ENCODE measurements at places on chromosomes 12 and 14.

DNA sequence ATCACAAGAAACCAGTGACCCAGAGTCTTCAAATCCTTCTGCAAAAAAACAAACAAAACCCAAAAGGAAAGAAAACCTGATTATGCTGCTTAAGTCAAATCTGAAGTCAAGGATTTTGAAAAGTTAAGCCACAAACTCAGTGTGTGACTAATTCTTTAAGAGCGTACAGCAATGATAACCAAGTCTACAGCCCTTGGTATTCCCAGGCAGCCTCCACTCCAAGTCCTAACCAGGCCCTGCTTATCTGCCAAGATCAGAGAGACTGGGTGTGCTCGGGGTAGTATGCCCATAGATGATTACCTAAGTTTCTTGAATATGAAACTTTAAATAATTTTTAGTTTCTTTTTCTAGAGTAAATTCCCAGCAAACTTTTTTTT lies 13.1 kb downstream of the PGAM5 start:
- DNase-seq = no peak

DNA sequence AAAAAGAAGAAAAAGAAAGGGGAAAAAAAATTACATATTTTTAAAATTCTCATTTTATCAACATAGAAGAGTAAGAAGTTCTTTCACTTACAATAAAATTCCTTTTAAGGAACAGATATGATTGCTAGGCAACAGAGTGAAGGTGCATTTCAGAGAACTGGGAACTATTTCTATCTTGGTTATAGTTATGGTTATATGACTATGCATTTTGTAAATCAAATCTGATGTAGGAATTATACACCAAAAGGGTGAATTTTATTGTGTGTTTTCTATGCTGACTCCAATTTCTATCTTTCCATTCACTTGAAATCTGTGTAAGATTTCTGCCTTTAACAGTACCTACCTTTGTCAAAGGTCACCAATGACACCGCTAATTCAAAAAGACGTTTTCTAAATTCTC lies 50.1 kb downstream of the HNRNPC start:
- DNase-seq = no peak

GRCh38 chr14:102910442-102910841 lies 12.0 kb upstream of the AMN start:
- no peak for DNase-seq

GRCh38 chr12:113250045-113250444 lies 28.8 kb downstream of the TPCN1 start:
- DNase-seq = no peak

DNA sequence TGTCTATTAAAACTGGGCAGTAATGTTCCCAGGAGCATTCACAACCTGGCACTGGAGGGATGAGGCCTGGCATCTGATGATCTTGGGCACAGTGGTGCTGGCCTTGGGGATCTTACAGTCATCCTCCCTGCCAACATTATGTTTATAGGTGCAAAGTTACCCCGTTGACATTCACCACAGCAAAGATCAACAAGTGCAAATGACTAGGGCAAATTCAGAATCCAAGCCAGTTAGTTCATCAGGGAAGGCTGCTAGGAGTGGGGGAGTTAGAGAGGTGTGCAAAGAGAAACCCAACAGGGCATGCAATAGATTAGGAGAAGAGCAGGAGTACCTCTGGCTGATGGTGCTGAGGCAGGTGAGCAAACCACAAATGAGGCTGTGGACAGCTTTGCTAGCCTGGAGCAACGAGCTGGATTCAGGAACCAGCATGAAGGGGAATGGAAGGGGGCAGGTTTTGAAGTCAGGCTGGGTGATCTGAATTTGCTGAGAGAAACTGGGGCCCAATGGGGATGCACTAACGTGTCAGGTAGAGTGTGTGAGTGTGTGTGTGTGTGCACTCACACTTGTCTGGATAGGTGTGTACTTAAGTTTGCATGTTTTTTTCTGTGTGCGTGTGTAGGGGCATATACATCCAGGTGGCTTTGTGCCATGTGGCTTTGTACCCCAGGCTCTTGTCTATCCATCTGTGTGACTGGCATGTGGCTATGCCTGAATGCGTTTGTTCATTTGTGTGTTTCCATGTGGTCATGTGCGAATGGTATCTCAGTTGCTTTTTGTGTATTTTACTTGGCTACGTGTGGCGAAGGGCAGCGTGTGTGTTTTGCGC lies 1.6 kb downstream of the CISTR start:
- no peak for DNase-seq

DNA sequence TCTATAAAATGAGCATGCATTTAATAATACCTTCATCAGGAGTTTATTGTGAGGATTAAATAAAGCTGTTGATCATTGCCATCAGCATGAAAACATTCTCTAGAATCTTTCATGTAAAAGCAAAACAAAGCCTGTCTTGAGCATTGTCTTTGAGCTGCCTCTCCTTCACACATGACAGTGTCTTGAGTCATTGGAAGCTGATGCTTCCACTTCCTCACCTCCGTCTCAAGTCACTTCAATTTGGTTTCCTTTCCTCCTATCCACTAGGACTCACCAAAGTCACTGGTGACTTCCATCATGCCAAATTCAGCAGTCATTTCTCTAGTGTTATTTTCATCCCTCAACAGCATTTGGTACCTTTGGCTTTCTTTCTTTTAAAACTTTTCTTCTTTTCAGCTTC lies 31.6 kb upstream of the MYBPC1 start:
- peak; percentile 16 for DNase-seq

GRCh38 chr14:54674046-54674741 lies 107.3 kb downstream of the SAMD4A start:
- no peak for DNase-seq

DNA sequence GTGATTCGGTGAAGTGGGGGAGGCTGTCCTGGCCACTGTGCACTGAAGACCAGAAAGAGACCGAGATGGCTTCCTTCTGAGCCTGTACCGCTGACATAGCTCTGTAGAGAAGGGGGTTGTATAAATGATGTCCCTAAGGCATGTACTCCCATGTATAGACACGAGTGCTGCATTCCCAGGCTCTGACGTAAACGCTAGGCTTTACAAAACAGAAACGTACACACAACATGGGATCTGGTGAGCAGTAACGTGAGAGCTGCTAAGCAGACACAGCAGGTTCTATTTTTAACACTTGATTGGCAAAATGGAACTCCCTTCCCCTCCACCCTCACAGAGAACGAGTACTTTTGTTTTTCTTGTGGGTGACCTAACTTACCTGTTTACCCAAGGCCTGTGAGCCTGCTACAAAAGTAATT lies 35.9 kb downstream of the ACADS start:
- no peak for DNase-seq

GRCh38 chr14:31216359-31216758 lies 8.8 kb upstream of the HECTD1 start:
- no peak for DNase-seq

DNA sequence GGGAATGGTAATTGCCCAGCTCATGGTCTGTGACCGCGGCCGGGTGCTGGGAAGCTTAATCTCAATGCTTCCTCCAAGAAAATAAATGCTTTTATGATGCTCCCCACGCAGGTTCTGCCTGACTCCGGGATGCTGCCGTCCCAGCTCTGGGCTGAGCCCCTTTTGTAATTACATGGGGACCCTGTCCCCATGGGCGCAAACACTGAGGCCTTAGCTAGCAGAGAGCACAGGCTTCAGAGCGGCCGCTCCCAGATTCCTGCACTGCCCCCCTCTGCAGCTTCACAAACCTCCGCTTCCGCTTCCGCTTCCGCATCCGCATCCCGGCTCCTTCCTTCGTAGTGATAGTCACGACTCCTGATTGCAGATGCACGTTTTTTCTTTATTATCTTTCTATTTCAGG lies 129.5 kb downstream of the KIF26A start:
- DNase-seq = no peak

DNA sequence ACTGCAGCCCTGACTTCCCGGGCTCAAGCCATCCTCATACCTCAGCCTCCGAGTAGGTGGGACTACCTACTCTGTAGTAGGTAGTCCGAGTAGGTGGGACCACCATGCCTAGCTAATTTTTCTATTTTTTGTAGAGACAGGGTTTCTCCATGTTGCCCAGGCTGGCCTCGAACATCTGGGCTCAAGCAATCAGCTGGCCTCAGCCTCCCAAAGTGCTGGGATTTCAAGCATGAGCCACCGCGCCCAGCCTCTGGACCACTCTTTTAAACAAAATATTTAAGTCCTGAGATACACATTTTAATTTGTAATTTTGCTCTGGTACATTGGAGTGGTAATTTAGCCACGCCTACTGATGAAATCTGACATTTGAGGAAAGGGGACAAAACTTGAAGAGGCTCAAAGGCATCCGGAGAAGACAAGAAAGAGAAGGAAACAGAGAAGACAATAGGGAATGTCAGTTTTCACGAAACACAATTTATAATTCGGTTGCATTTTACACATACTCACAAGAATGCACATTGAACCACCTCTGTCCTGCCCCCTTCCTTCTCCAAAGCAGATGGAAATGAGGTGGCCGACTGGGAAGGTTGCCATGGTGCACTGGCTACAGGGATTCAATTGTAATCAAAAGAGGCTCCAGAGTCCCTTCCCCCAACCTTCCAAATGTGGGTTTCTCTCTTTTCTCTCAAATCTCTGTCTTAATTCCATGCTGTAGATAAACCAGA lies 9.7 kb upstream of the TUBA1A start:
- peak; percentile 85 for DNase-seq

GRCh38 chr12:43407816-43408645 lies 144.0 kb downstream of the ADAMTS20 start:
- no peak for DNase-seq

DNA sequence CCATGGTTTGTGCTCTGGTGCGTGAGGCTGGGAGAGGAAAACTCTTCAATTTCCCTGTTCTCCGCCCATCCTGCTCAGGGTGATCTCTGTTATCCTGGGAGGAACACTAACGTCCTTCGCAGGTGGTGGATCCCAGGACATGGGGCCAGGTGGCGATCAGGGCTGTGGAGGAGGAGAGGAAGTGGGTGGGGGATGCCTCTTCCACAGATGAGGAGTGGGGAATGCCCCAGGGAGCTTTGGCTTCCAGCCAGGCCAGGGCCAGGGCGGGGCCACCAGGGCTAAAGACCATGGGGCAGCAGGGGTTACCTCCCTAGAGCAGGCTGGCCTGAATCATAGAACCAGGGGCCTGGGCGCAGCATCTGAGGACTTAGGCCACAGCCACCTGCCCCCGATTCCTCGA lies 3.3 kb upstream of the KRT75 start:
- DNase-seq = no peak

- DNase-seq = no peak
Measured at GRCh38 chr12:56622535-56622934, 7.6 kb downstream of the BAZ2A start.

DNA sequence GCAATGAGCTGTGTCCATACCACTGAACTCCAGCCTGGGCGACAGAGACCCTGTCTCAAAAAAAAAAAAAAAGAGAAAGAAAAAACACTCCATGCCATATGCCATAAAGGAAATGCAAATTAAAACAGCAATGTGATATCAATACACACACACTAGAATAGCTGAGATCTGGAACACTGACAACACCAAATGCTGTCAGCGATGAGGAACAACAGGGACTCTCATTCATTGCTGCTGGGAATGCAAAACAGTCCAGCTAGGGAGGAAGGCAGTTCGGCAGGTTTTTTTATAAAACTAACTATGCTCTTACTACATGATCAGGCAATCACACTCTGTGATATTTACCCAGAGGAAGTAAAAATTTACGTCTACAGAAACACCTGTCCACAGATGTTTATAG lies 3.4 kb upstream of the ABCB9 start:
- no peak for DNase-seq

- DNase-seq = no peak
Measured at GRCh38 chr12:63124778-63125177, 26.2 kb downstream of the AVPR1A start.

DNA sequence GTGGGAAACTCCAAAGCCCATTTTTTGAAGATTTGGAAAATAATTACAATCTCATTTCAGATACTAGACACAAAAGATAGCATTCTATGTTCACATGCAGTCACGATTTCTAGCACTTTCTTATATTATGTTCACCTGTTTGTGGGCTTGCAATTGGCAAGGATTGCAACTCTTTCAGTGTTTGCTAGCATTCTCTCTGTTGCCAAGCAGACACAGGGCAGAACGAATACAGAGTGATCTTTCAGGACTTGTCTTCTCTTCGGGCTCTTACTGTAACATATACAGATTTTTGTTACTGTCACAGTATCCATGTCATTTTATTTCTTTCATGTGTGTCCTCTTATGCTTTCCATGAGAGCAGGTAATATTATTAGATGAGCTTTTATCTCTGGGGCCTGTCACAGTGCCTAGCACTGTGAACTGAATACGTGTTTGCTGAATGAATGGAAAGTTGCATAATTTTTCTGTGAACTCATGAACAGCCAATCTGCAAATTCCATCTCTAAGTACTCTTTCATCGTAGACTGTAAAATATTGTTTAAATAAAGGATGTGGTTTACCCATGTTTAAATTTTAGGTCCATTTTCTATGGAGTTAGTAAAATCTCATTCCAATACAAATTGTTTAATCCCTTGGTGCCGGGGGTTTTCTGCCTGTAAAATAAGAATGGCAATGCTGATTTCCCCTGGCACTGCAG lies 105.1 kb downstream of the BMP4 start:
- DNase-seq = no peak

- DNase-seq = no peak
Measured at GRCh38 chr14:59705245-59705644, 128.6 kb upstream of the CCDC175 start.

GRCh38 chr14:32507029-32507984 lies 178.2 kb downstream of the AKAP6 start:
- DNase-seq = peak; percentile 39

GRCh38 chr14:94115058-94115591 lies 4.6 kb downstream of the IFI27 start:
- no peak for DNase-seq

- peak; percentile 11 for DNase-seq
Measured at GRCh38 chr12:29164477-29165393, 15.7 kb downstream of the FAR2 start.
